Muscle of leg (tissue), 16 donors: ENCODE measurements at places on chromosomes 12 and 14.

- no peak for DNase-seq
These were observed 739.1 kb upstream of the ATXN7L3B start for GRCh38 chr12:73798523-73798922.

DNA sequence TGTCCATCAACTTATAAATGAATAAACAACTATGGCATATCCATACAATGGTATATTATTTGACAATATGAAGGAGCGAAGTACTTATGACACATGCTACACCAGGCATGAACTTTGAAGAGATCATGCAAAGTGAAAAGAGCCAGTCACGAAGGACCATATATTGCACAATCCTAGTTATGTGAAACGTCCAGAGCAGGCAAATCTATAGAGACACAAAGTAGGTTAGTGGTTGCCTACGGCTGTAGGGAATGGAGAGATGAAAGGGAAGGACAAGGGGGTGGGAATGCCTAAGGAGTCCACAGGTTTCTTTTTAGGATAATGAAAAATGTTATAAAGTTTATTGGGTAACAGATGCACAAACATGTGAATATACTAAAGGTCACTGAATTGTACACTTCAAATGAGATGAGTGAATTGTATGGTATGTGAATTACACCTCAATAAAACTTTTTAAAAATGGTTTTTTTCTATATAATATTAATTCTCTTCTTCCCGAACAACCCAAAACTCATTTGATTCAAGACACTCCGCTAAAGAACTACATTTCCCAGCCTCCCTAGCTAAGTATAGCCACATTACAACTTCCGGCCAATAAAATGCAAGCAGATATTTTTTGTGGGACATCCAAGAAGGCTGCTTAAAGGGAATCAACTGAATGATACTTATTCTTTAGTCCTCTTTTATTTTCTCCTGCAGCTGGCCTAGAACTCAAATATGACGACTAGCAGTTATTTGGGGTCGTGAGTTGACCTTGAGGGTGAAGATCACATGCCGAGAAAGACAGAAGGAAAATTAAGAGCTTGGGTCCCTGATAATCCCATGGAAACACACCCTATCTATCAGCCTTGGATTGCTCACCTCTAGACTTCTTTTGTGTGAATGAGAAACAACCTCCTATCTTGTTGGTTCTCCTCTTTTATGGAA is 187.2 kb downstream of the TTC8 start:
- peak; percentile 29 for DNase-seq

DNA sequence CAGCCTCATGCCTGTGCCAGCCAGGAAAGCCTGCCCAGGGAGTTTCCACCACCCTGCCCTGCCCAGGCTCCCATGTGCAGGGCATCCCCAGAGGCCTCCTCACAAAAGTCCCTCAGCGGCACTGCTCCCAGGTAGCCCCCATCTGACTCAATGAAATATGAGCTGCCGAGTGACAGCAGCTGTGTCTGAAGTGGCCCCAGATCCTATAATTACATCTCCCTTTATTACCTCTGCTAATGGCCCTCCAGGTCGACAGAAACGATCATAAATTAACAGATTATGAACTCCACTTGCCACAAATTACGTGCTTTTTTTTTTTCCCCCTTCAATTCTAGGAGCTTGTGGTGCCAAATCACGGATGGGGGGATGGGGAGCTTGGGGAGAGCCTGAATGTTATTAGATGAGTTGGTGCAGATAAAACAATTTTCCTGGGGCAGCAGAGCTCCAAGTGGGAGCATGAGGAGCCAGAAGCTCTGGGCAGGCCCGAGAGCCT is 110.4 kb downstream of the ESRRB start:
- peak; percentile 64 for DNase-seq

DNA sequence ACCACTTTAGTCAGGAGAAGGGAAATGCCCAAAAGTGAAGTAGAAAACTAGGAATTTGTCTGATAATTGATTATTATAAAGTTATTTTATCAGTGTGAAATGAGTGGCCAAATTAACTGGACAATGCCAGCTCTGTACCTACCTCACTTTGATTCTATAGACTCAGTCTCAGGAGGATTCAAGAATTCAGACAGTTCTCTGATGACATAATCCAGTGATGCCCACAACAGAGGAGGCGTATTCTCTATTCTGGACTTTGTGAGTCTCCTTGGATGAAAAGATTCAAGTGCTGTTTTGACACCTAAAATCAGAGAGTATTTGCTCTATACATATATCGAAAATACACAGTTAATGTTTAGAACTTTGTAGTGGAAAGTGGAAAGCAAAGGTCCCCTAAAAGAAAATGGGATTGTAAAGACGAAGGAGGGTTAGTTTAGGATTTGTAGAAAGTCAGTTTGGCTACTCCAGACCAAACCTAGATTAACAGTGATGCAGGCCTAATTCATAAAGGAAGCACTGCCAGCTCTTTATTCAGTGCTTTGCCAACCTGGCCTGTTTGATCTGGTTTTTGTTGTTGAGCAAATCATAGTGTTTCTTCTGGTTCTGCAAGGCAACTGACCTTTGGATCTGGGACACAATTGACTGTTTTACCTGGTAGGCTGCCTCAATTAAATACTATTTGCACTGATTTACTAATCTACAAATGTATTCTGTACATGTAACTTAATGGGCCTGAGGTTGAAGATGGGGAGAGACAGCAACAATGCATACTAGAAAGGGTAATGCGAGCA is 67.4 kb downstream of the DAD1 start:
- DNase-seq = no peak

DNA sequence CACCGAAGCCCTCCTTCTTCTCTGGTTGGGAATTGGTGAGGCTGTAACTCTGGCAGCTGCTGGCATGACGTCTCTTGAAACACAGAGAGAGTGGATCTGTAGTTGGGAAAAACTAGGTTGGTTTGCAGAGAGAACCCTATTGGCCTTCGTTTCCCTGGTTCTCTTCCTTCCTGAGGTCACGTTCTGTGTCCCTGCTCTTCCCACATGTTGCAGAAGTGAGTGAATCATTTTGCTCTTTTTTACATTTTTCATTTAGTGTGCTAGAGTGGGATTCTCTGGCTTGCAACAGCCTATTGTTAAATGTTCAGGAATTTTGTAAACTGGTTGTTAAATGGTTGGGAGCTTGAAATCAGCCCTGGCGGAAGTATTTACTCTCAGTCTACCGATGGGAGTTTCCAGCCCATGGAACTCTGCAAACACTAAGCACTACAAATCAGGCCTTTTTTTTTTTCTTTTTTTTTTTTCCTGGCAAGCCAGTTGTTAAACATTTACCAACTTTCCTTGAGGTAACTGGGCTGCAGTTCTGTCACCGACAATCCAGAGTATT is 26.8 kb upstream of the CKAP4 start:
- peak; percentile 16 for DNase-seq

DNA sequence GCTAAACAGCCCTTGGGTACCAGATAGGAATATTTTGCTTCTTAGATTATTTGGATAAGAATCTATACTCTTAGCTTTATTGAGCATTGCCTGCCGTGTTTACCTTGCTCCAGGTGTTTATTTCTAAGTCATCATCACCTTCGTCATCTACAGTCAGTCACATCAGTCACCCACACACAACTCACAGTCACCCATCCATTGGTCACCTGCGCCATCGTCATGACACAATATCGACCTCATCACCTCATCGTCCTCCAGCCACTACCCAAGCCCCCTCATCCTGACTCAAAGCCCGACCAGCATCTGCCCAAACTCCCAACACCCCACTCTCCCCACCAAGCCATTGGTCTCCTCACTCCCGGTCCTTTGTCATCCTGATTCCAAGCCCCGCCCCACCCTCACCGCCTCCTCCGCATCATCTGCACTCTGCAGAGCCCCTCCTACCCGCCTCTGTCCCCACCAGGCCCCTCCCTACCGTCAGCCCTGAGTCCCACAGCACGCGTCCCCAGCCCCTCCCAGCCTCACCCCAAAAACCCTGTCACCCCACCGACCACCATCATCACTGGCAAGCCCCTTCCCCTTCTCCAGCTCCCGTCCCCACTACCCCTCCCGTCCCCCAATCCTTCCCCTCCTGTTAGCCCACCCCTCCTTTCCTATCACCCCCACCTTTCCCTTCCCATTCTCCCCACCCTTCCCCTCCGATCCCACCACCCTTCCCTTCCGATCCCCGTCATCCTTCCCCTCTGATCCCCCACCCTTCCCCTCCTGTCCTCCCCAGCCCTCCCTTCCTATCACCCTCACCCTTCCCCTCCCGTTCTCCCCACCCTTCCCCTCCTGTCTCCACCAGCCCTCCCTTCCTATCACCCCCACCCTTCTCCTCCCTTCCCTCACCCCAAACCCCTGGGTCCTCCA is 9.8 kb downstream of the DLK1 start:
- peak; percentile 67 for DNase-seq

DNA sequence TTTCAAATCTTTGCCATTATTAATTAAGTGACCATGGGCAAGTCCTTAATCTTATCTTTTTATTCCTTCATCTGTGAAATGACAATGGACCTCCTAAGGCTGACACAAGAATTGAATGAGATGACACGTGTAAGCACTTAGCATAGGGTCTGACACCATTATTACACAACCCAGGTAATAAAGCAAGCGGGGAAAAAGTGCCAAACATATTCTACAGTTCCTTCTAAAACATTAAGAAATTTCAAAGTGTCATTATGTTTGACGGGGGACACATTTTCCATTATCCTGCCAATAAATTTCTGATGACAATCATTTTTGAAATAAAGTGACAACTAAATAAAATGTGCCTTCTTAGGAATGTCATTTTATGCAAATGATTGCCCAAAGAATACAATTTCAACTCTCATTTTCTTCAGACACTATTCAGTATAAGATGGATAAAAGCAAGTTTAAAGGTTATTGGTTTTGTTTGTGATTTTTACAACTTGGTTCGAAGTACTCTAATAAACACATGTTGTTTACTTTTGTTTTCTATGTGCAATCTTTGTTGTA is 3.0 kb downstream of the ANKS1B start:
- DNase-seq = no peak

GRCh38 chr12:56041552-56042429 is at the start of gene RPS26:
Gene RPS26, plus strand, starts transcription at chr12:56041918. Its CDS starts 249 bp downstream, at chr12:56042167.
- DNase-seq = peak; percentile 100

DNA sequence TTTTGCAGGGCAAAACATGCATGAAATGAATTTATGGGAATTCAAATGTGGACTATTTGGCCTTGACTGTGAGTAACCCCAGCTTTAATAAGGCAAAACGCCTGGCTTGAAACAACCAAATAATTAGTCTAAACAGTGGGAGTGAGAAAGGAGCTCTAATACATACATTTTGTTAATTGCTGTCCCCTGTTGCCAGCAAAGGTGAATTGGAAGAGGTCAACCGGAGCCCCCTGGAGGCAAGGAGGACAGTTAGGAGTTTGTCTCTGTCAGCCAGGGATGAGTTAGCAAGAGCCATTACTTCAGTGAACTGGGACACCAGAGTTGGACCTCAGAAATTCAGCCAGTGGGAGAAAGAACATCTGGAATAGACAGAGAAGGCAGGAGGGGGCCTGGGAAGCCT is 17.4 kb downstream of the KRT76 start:
- DNase-seq = no peak
